ENCODE measurements at places on chromosomes 2 and 18.

DNA sequence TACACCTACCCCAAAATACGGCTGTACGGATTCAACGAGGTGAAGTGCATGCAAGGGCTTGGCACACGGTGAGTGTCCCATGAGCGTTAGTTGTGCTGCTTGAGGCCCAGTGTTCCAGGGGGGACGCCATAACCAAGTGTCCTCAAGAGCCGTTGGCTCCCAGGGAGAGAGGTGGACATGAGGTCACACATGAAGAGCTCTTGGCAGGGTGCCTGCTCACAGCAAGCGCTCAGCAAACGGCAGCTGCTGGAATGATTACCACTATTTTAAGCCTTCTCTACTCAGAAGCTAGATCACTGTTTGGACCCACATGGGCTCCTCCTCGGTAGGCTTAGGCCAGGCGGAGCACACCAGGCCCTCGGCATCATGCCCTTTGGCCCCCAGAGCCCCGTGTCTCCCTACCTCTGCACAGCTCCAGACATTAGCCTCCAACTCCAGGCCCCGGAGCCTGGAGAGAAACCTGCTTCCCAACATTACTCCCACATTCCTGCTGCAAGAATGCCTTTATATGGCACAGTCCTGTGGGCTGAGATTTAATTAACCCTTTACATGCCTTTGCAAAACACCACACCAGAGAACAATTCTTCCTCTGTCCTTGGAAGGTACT lies 68.4 kb upstream of the PPP1CB start:
- H3K4me3 ChIP-seq: no peak overlapping the region
- DNase-seq: no peak
- H3K27ac ChIP-seq: no peak overlapping the region
- peaks cover 27% of the 10 kb centered on the region for H3K4me1 ChIP-seq

- no peaks in the 10 kb centered on the region for H3K36me3 ChIP-seq
- no peak for DNase-seq
- H3K27ac ChIP-seq: no peak overlapping the region
- H3K27me3 ChIP-seq: peaks cover 29% of the 10 kb centered on the region
- no peak overlapping the region for H3K4me3 ChIP-seq
Measured at GRCh38 chr2:148577845-148578492, 66.6 kb upstream of the EPC2 start.

GRCh38 chr2:23378496-23378895 lies 6.5 kb upstream of the KLHL29 start:
- peaks cover 61% of the 10 kb centered on the region for H3K27me3 ChIP-seq
- H3K36me3 ChIP-seq: no peaks in the 10 kb centered on the region
- no peak for DNase-seq
- H3K27ac ChIP-seq: no peak overlapping the region
- H3K4me3 ChIP-seq: no peak overlapping the region

DNA sequence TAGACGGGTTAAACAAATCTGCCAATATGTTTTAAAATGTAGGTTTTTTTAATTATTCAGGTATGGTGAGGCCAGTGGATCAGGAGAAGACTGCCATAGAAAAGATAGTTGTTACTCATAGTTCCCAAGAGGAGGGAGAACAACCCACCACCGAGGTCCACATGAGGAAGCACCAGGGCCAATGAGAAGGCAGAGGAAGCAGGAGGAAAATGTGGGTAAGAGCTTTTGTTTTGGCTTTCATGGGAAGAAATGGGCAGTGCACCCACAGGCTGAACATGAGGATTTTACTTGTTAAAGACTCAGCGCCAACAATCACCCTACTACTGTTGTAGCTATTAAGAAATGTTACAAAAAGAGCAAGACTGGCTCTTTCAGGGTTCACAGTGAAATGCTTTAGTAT lies 191.8 kb upstream of the HNMT start:
- no peaks in the 10 kb centered on the region for H3K36me3 ChIP-seq
- H3K27ac ChIP-seq: no peak overlapping the region
- no peak overlapping the region for H3K4me3 ChIP-seq
- H3K27me3 ChIP-seq: no peaks in the 10 kb centered on the region
- no peaks in the 10 kb centered on the region for H3K4me1 ChIP-seq

- H3K4me3 ChIP-seq: no peak overlapping the region
- H3K4me1 ChIP-seq: no peaks in the 10 kb centered on the region
- no peak overlapping the region for H3K27ac ChIP-seq
- no peak for DNase-seq
- H3K27me3 ChIP-seq: peaks cover 11% of the 10 kb centered on the region
- H3K36me3 ChIP-seq: no peaks in the 10 kb centered on the region
Measured at GRCh38 chr18:72868585-72869225, 918 bp upstream of the NETO1 start.

DNA sequence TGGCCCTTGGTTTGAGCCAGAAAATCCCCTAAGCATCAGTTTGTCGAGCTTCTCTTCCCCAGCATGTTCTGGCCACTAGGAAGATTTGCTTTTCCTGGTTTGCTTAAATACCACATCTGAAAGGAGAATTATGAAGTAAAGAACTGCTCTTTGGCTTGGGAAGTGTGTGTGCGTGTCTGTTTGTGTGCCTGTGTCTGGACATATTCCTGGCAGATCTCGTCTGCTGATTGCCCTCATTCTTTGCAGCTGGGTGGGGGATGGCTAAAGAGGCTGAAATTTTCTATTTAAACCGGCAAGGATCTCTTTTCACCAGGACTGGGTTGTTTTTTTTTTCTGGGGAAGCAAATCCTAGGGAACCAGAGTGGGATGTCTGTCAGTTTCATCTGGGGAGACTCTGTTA lies 57.3 kb upstream of the MBOAT2 start:
- H3K36me3 ChIP-seq: no peaks in the 10 kb centered on the region
- no peak overlapping the region for H3K4me3 ChIP-seq
- no peak for DNase-seq
- H3K27ac ChIP-seq: no peak overlapping the region

DNA sequence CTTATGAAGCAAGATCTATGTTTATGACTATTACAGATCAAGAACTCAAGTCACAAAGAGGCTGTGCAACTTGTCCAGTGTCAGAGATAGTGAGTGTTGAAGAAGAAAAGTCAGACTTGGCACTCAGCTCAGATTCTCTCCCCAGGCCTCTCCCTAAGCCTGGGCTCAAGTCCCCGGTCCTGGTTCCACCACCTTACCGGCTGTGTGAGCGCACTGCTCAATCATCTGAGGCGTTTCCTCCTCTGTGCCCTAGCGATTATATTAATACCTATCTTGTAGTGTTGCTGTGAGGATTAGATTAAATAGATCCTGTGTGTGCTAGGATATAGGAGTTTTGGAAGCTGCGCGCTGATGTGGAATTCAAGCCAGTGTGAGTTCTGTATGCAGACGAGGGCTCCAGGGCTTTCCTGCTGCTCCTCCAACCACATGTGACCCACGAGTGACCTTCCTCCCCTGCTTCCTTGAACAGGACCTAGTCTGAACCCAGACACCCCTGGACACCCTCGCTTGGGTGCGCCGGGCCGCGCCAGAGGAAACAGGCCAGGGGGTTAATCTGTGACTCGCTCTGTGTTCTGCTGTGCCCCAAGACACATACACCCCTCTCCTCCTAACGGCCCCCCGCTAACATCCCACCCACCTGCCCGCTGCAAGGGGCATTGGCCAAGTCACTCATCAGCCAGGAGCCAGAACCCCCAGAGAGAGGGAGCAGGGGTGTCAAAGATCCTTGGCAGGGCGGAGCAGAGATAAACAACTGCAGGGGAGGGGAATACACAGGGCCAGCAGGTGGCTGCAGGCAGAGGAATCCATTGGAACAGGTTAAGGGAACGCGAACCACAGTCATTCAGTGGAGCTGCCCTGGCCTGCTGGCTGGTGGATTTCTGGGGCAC lies 38.3 kb downstream of the TNS1 start:
- H3K4me1 ChIP-seq: no peaks in the 10 kb centered on the region
- no peak overlapping the region for H3K4me3 ChIP-seq
- DNase-seq: no peak

DNA sequence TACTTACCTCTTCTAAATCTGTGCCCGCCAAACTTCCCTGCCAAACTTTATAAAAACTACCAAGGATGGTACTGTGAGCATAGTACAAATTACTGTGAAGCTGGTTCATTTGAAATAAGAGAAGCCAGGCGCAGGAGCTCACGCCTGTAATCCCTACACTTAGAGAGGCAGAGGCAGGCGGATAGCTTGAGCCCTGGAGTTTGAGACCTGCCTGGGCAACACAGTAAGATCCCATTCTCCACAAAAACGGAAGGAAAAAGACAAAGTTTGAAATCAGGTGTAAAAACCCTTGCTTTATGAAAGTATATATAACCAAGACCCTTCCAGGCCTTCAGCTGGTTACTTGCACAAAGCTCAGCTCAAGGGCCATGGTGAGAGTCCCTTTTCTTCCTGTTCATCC lies 5.9 kb downstream of the AMMECR1L start:
- H3K4me1 ChIP-seq: peaks cover 69% of the 10 kb centered on the region
- H3K27me3 ChIP-seq: no peaks in the 10 kb centered on the region
- peak overlapping the region; percentile 26 for H3K27ac ChIP-seq
